ENCODE measurements at places on chromosomes 6 and 20.

DNA sequence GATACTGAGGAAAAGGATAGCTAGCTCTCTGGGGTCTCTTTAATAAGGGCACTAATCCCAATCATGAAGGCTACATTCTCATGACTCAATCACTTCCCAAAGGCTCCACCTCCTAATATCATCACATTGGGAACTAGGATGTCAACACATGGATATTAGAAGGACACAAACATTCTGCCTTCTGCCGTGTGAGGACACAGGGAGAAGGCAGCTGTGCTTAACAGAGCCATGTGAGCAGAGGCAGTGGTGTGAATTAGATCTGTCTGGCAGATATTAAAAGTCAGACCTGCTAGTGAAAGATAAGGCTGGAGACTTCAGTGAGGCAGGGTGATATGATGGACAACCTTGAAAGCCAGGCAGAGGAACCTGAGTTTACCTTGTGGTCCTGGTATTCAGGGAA is 341.9 kb downstream of the ARHGAP18 start:
- DNase-seq: no peak

- DNase-seq: no peak
These were observed 267.9 kb upstream of the SASH1 start for GRCh38 chr6:148074738-148075137.

GRCh38 chr20:7240490-7240889 is 473.0 kb downstream of the BMP2 start:
- no peak for DNase-seq

- no peak for DNase-seq
These were observed 6.7 kb upstream of the HSF2 start for GRCh38 chr6:122392564-122393350.

- no peak for DNase-seq
These were observed 180.5 kb downstream of the TRIM27 start for GRCh38 chr6:28743271-28743789.

DNA sequence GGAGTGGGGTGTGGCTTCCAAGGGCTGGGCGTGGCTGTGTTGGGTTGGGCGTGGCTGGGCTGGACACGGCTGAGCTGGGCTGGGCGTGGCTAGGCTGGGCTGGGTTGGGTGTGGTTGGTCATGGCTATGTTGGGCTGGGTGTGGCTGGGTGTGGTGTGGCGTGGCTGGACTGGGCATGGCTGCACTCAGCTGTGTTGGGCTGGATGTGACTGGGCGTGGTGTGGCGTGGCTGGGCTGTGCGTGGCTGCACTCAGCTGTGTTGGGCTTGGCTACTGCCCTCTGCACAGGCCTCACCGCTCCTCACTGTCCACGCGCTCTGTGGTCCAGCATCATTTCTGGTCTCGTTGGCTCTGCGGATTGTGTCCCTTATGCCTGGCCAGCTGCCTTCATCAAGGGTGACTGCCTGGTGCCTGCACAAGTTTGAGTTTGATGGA is 43.5 kb upstream of the SLCO4A1 start:
- DNase-seq: peak; percentile 63

- no peak for DNase-seq
These were observed 51.1 kb downstream of the KCTD20 start for GRCh38 chr6:36493859-36494258.

DNA sequence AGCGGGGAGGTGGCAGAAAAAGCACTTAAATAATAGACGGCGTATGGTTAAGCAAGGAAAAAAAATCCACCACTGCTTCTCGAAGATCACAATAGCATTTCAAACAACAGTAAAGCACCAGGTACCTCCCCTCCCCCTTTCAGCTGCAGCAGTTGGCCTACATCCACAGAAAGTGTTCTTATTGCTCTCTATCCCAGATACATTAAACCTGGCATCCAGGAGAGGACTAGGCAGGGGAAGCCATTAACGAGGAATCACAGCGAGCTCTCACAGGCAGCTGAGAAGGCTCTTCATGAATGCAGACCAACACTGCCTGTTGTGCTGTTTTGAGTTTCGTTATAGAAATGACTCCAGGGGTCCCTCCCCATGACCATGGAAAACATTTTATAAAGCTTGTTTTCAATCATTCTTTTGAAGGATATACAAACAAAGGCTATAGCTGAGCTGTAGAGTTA is 11.8 kb downstream of the FYN start:
- no peak for DNase-seq

DNA sequence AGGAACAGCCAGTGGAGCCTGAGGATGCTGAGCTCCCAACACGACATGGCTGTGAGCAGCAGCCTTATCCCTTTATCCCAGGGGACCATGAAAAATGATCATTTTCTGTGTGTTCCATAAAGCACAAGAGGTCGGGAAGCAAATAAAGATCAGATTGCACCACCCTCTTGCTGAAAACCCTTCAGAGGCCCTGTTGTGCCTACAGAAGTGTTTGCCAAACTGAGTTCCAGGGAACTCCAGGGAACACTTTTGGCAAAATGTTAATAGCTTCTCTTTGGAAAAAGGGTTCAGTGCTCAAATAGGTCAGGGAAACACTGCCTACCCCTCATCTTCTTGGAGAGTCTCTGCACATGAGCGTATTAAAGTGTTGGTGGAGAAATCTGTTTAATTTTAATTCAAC is 24.4 kb downstream of the ARMC2 start:
- DNase-seq: no peak

DNA sequence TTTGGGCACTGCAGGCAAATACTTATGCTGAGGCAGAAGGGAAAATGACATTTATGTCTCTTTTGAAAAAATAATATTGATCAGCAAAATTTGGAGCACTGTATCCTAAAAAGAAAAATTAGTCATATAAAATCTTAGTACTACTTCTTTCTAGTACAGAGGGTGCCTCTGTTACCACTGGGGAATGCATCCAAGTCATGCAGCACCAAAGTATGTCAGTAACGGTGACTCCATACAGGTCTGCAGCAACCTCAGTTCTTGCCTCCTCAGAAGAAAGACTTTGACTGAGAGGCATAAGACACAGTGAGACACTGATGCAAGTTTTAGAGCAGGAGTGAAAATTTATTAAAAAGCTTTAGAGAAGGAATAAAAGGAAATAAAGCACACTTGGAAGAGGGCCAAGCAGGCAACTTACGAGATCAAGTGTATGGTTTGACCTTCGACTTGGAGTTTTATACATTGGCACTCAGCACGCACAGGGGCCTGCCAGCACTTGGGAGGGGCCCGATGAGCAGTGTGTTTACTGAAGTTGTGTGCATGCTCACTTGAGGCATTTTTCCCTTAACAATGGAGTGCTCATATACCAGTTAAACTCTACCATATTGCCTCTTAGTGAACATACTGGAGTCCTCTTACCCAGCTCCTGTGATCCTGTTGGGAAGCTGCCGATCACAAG is 1244.8 kb downstream of the EPHA7 start:
- no peak for DNase-seq

DNA sequence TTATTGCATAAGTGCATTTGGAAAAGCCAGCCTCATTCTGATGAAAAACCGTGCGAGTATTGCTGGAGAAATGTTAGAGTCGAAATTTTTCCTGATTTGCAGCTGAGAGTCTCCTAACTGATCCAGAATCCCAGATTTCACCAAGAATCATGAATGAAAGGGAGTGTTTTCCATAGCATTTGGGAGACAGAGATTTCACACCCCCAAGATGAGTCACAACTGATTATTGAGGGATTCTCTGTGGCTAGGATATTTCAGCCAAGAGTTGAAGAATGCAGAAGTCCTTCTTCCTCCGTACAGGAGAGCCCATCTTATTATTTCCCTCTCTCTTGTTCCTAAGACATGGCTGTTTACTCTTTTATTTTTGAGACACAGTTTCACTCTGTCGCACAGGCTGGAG is 82.2 kb upstream of the SALL4 start:
- DNase-seq: no peak

DNA sequence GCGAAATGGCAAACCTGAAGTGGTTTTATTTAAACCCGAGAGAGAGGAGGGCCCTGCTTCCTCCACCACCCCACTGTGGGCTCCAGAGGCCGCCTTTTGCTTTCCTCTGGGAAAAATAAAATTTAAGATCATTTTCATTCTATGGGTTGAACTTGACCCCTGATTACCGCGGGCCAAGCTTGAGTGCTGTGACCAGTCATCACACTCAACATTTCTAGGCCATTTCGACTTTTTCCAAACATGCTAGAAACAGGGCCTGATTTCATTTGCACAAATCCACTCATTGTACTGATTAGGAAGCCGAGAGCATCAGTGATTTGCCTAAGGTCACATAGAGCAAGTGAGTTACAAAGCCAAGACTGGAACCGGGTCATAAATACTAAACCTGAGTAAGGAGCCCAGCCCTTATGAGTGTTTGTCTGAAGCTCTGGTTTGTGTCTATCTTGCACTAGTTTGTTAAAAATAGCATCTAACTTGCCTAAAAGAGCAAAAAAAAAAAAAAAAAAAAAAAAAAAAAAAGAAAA is 179.7 kb downstream of the DLL1 start:
- no peak for DNase-seq

DNA sequence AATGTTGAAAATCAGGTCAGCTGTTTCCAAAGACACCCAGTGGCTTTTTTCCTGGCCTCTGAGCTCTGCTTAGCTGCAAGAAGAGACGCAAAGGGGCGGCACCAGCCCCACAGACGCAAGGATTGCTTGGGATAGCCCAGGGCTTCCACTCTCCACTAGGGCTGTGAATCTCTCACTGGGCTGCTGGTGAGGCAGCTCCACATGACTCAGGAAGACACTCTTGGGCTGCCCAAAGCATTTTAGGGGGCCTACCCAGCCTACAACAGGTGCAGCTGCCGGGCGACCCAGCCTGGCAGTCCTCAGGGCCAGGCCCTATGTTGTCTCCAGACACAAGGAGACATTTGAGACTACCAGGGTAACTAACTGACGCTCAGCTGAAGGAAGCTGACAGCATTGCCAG is 59.8 kb downstream of the FAM50B start:
- no peak for DNase-seq

GRCh38 chr6:52881996-52882841 is 27.3 kb downstream of the GSTA3 start:
- peak; percentile 60 for DNase-seq

DNA sequence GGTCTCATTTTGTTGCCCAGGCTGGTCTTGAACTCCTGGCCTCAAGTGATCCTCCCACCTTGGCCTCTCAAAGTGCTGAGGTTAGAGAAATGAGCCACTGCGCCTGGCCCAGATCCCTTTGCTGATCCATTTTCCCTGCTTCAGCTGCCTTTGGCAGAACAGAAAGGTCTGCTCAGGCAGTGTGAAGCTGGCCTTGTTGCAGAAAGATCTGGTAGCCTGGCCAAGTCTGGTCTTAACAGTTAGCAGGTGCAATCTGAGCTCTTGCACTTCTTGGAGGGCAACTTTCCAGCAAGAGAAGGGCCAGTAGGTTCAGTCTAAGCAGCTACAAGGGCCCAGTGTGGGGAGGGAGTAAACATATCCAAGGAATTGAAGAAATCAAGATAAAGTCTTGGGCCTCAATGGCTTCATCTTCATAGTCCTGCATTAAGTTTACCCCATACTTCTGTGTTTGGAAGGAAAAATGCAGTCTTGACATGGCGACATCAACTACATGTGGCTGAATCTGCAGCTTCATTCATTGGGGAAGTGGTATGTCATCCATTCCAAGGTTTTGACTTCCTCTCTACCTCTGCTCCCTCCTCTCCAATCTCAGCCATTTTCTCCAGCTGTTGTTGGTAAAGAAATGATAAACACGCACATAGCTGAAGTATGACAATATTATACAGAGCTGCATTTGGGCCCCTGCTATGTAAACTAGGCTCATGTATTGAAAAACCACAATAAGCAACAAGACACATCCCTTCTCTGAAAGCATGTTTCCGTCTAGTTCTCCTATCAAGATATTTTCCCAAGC is 39.0 kb upstream of the NEDD9 start:
- DNase-seq: no peak

GRCh38 chr20:8244637-8245036 is 112.6 kb downstream of the PLCB1 start:
- no peak for DNase-seq

DNA sequence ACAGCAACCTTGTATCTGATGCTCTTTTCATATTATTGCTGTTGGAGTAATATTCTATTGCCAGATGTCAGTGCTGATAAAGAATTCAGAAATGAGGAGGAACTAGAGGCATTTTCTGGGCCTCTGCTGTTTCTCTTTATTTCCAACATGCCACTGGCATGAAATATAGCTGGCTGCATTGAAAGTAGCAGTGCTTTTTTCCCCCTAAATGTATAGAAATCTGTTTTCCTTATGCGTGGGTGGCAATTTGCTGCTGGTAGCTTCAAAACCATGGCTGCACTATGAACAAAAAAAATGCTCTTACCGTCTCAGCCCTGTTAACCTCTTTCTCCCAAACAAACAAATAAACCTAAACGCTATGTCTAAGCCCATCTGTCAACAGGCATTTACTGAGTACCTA is 442.3 kb upstream of the AGPAT4 start:
- no peak for DNase-seq

- DNase-seq: no peak
These were observed 7.1 kb upstream of the LKAAEAR1 start for GRCh38 chr20:64091340-64091739.

DNA sequence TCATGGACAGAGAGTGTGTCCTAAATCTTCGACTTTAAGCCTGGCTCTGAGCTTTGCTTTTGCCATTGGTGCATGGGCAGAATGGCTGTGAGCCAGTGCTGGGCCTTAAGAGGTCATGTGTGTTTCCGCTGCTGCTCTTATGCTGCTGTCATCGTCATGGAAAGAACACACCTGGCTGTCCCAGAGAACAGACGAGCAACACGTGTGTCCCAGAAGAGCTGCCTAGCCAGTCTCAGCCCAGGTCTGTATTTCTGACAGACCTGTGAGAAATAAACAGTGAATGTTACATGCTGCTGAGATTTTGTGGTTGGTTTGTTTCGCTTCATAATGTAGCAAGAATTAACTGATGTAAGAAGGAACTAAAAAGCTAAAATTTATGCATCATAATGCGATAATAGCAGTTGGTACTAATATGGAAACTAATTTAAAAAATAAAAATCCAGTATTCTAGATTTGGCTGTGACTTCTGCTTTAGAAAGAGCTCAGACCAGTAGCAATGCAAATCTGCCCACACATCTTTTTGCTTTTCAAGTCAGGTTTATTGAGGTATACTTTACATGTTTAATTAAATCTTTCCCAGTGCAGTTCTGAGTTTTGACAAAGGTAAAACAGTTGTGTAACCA is 11.5 kb upstream of the SCP2D1 start:
- peak; percentile 36 for DNase-seq

- DNase-seq: no peak
These were observed 155.0 kb downstream of the CFAP61 start for GRCh38 chr20:20207291-20207690.

- DNase-seq: no peak
These were observed 490 bp downstream of the MMUT start for GRCh38 chr6:49462599-49462926.

GRCh38 chr6:140182821-140183220 is 808.4 kb upstream of the CITED2 start:
- no peak for DNase-seq

- DNase-seq: no peak
These were observed 39.0 kb upstream of the SLC22A1 start for GRCh38 chr6:160082627-160083026.

- DNase-seq: no peak
These were observed 67.5 kb downstream of the MTHFD1L start for GRCh38 chr6:150932996-150933395.

- DNase-seq: no peak
These were observed 207.2 kb upstream of the STXBP5 start for GRCh38 chr6:146997062-146997461.

- no peak for DNase-seq
These were observed 5.7 kb upstream of the CITED2 start for GRCh38 chr6:139380168-139380567.

GRCh38 chr20:44642203-44643153 is 9.0 kb downstream of the ADA start:
- peak; percentile 65 for DNase-seq

- no peak for DNase-seq
These were observed 16.5 kb upstream of the HLA-A start for GRCh38 chr6:29925727-29926412.

- DNase-seq: no peak
These were observed 166.0 kb downstream of the VEGFA start for GRCh38 chr6:43935921-43936439.

All from OCI-LY7 (cell line).